Erythroblast (primary cell): ENCODE measurements at places on chromosomes 12 and 14.

DNA sequence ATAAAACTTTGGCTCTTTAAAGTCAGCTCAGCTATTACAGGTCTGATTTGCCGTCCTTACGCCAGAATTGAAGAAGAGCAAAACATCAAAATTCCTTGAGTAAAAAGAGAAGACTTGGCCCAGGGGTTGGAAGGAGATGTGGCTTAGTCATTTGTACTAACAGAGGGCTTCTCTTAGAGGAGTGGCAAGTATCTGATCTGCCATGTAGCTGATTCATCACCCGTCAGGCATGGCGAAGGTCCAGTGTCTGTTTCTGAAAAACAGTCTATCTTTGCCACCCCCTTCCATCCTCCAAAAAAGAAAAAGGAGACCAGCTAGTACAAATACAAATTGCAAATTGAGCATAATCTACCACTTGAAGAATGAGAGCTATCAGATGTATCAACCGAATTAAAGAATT, 91.9 kb downstream of the RAD52 start:
- DNase-seq, result peak; percentile 85

GRCh38 chr12:116015525-116015924, 262.0 kb downstream of the MED13L start:
- peak; percentile 39 for DNase-seq

- no peak for DNase-seq
Observed at GRCh38 chr12:114669401-114670290, 14.3 kb downstream of the TBX3 start.

DNA sequence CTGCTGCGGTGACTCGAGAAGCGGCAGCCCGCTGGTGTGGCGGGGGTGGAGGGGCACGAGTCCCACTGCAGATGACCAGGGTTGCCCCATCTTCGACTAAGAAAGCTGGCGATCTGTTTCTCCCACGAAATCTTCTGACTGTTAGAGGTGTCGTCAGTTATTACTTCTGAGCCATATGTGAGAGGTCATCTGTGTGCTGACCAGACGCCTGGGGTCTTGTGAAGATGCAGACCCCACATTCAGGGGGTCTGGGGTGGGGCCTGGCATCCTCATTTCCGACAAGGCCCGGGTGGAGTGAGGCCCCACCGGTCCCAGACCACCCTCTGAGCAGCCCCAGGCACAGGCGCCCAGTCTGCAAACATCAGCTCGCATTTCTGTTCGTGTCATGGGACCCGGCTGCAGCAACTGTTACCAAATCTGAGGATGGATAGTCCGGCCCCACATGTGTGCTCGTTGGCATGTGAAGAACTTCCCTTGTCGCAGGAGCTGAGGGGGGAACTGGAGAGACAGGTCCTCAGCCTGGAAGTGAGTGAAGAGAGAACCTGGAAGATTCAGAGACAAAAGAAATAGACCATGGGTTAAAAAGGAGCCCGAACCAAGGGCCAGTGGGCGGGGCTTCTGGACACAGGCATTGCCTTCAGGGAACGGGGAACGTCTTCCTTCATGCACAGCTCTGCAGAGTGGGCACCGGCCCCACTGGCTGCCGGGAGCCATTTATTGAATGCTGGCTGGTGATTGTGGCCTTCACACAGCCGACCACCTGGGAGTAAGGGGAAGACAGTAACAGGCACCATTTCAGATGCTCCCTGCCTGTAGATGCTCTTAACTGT, 135.2 kb downstream of the ADGRD1 start:
- DNase-seq, result no peak

GRCh38 chr14:98871796-98872195, 400.2 kb downstream of the BCL11B start:
- DNase-seq, result no peak

GRCh38 chr12:67026487-67027246, 242.5 kb upstream of the CAND1 start:
- no peak for DNase-seq

- DNase-seq, result no peak
Observed at GRCh38 chr14:104400355-104400754, 179.2 kb upstream of the C14orf180 start.

DNA sequence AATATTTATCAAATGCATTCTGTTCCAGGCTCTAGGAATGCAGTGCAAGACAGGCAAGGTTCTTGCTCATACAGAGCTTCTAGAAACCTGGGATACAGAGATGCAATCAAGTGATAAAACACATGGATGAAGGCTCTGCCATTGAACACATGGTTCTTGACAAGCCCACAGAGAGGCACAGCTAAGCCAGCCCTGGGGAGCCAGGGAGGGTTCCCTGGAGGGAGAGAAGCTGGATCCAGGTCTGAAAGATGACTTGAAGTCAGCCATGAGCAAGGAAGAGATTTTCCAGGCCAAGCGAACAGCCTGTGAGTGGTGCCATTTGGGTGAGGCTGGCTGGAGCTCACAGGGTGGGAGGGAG, 66.2 kb downstream of the IRF2BPL start:
- no peak for DNase-seq

- no peak for DNase-seq
Observed at GRCh38 chr12:76936275-76937193, 57.7 kb upstream of the CSRP2 start.

DNA sequence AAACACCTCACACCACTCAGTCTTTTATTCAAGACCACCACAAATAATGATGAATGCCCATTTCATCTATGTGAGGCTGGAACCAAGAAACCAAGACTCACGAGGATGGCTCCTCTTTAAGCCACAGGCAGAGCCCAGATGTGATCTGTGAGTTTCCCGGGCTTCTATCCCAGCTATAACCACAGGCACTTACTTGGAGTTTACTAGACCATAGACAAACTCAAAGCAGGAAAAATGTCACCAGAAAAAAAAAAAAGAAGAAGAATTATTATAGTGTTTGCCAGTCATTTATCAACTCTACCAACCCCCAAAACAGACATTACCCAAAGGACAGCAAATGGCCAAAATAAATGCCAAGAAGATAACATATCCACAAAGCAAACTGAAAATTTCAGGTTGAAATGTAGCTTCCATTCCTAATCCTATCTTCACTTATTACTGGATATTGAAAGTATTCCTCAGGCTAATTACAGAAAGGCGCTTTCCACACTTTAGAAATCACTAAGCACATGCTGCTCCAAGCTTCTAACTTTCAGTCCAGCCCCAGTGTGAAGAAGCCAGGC, 44.7 kb downstream of the ZFYVE1 start:
- DNase-seq, result no peak

DNA sequence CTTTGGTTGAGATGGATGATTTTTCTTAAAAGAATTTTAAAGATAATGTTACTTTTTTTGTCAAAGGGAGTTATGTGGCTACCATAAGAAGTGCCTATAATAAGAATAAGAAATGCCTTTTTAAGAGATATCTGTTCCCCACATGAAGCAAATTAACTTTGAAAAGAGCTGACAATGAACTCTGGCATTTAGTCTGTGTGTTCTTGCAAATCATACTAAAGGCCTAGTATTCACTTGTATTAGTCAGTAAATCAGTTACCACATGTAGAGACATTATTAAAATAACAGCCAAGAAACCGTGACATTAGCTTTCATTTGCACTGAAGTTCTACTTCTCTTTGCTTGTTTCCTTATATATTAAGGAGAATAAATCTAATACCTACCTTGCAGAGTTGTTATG, 296.3 kb downstream of the CCDC91 start:
- DNase-seq, result no peak

- DNase-seq, result no peak
Observed at GRCh38 chr14:22737052-22737451, 29.4 kb upstream of the OXA1L start.

DNA sequence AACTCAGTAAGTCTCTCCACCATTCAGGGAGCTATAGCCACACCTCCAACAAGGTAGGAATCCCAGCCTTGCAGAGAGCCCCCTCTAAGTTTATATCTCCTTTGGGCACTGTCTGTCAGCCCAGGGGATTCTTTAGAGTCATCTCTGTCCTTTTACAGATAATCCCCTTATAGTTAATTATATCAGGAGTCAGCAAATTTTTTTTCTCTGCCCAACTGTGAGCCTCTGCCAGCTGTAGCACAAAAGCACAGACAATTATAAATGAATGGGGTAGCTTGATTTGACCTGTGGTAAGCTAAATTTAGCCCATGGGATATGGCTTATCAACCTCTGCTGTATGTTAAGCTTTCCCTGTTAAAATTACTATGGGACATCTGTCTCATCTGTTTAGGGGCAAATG, 8.3 kb downstream of the CEP128 start:
- no peak for DNase-seq

- no peak for DNase-seq
Observed at GRCh38 chr14:74596741-74597450, 15.1 kb downstream of the LTBP2 start.

DNA sequence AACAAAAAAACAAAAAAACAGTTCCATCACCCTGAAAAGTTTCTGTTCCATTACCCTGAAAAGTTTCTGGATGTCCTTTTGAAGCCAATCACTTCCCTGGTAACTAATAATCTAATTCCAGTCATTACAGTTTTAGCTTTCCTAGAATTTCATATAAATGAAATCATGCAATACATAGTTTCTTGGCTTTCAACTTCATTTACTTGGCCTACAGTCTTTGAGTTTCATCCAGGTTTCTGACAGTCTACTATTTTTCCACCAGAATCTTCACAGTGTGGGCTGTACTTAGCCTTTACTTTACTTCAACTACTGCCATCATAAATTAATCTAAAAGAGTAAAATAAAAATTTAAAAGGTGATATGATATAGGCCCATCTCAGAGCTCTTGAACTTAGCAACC, 55.5 kb downstream of the RPS6KA5 start:
- DNase-seq, result no peak

- no peak for DNase-seq
Observed at GRCh38 chr12:108253540-108253939, 85.6 kb downstream of the CMKLR1 start.

GRCh38 chr14:61744238-61744637, 18.0 kb upstream of the SNAPC1 start:
- DNase-seq, result no peak

- DNase-seq, result peak; percentile 7
Observed at GRCh38 chr12:109302358-109302757, 6.7 kb downstream of the FOXN4 start.

- DNase-seq, result peak; percentile 37
Observed at GRCh38 chr12:122265476-122265875, 818 bp downstream of the VPS33A start.

DNA sequence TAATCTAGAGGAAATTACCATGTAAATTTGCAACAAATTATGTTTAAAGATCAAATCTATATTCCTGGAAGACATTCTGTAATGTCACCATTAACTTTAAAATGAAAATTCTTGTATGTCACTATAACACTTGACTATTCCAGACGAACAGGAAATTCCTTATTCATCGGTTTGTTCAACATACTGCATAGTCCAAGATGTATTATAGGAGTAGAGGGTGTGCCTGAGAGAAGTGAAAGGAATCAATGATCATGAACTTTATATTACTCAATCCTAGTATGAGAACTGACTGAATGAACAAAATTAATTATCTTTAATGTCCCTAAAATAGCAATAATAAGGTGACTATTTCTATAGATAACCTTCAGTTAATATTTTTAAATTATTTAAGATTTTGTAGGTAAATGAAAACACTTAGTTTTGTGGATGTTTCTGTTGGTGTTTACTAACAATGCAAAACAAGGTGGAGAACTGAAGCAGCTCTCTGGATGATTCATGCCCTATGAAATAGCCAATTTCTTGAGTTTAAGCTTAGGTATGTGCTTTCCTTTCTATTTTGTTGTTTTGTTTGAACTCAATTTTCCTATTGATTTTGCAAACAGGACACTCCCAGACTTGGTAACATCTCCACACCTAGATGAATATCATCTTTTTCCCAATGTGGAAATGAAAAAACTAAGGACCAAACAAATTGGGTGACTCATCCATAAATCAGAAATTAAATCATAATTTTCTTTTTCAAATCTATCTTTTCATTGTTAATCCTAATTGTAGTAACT, 18.2 kb upstream of the ITPR2 start:
- no peak for DNase-seq

GRCh38 chr14:73859145-73859544, 7.5 kb downstream of the PTGR2 start:
- no peak for DNase-seq

DNA sequence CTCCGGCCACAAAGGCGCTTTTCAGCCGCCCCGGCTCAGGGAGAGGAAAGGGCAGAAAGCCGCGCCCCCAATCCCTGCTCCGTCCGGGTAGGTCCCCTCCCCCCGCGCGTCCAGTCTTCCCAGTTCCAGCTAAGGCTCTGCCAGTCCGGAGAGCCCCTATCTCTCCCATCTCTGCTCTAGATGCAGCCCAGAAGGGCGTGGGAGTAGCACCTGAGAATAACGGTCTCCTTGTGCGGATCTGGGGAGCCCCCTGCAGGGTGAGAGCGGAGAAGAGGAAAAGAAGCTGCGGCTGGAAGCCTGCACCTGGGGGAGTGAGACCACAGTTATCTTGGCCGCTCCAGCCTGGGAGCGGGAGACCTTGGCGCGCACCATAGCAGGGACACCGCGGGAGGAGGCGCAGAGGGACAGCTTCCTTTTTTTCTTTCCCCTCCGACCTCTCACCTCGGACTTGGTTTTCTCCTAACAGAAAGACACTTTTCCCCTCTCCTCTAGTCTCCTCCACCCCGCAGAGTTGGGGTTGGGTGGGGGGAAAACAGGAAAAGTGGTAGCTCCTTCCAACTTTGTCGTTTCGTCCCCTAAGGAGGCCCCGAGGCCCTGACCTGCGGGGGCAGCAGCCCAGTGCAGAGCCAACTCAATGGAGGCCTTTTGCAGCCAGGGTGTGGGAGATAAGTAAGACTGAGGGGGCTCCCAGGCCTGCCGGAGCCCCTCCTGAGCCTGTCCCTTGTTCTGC, 2.4 kb downstream of the DHH start:
- DNase-seq, result peak; percentile 45

GRCh38 chr12:75805905-75806304, 225.7 kb downstream of the PHLDA1 start:
- DNase-seq, result no peak

- no peak for DNase-seq
Observed at GRCh38 chr12:11891754-11892386, 178.9 kb upstream of the BCL2L14 start.

DNA sequence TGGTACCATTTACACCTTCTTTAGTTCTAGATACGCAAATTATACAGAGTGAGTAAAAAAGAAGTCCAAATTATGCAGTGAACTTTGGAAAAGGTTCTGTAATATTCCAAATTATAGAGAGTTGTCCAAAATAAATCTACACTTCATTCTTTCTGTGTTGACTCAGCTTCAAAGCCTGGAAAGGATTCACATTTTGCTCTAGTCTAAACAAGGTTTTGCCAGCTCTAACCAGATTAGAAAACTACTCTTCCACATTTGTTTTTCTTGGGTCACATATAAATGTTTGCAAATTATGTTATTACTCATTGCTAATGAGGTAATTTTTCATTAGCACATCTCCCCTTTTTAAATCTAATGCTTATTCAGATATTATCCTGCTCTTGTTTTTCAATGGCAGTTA, 1562.4 kb upstream of the SEL1L start:
- DNase-seq, result no peak
